ENCODE measurements at places on chromosomes 16 and 17.

DNA sequence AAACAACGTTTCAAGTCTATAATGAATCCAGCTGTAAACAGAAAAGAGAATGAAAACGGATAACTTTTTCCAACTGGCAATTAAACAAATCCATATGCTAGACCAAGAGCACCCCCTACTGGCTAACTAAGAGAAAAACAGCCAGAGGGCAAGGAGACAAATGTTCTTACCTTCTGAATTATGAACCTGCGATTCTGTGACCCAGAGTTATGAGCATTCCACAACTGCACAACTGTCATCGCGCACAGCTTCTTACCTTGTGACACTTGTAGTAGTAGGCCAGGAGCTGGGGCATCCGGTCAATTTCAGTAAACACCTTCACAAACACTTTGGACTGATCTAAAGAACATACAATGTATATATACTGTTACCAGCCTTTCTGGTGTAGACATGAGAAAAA lies 18.6 kb downstream of the COG7 start:
- no peak for DNase-seq

GRCh38 chr17:10993126-10993525 lies 155.2 kb upstream of the PIRT start:
- DNase-seq: no peak

- DNase-seq: no peak
Measured at GRCh38 chr17:4852567-4853207, 19.5 kb downstream of the MINK1 start.

DNA sequence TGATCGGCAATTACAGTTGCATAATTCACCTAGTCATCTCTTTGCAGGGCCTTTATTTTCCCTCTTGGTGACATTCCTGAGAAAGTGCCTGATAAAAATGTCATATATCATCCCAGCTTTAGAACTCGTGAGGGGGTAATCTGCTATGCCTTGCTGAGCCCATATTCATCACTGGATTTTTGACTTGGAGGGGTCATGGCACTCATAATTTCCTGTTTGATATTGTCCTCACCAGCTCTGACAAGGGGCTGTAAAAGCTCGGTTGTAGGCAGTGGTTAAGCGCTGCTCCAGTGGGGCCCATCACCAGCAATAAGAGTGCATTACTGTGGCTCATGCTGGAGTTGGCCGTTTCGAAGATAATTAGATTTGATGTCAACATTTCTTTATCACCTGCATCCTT lies 227.3 kb downstream of the IRX3 start:
- no peak for DNase-seq

DNA sequence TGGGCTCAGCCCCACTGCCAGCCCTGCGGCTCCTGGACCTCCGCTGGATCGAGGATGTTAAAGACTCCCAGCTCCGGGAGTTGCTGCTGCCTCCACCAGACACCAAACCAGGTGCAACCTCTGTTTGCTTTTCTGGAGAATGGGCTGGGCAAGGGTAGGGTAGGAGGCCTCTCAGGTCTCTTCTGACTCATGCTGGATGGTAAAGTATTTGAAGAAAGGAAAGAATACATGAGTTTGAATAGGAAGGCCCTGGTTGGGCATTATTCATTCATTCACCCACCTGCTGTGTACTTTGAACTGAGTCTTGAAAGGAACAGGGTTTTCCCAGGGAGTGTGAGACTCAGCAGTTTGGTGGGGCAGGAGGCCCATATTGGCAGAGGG lies 6.5 kb upstream of the ORAI3 start:
- DNase-seq: no peak

DNA sequence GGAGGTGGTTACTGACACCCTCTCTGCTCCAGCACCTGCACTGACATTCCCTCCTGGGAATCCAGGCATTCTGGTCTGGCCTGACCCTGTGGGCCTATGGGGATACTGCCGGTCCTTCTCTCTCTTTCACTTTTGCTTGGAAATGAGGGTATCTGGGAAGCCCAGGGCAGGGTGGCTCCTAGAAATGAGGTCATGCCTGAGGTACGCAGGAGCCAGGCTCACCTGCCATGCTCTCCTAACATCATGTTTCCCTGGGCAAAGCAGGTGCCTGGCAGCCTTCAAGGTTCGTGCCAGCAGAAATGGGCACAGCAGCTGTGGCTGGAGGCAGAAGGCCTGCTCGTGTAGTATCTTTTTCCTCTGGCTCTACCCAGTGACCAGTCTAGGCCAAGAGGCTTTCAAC lies 3.3 kb downstream of the ITGA3 start:
- no peak for DNase-seq

GRCh38 chr17:39625198-39625785 lies 1.5 kb upstream of the PPP1R1B start:
- DNase-seq: no peak

DNA sequence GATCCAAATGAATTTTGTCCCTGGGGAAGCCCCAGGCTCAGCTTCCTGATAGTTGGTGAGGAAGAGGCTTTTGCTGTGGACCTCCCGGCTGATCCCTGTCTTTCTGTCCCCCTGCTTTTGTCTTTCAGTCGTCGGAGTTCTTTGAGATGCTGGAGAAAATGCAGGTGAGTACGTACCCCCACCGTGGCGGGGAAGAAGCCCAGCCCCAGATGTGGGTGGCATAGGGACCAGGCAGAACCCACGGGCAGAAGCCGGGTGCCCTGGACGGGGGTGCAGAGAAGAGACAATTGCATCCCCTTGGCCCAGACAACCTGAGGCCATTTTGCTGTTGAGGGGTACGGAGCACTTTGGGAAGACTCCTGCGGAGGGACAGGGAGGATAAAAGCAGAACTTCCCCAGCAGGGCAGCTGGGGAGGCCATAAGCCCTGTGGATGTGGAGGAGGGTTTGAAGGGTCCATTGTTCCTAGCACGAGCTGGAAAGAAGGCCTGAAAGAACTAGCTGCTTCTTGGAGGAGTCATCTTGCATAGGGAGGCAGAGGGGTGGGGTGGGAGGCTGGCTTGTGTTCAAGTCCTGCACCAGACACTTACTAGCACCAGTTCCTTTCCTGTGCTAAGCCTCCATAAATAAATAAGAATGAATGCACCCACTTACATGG lies 105.6 kb downstream of the OR1D5 start:
- no peak for DNase-seq

- DNase-seq: no peak
Measured at GRCh38 chr16:49578435-49579024, 204.9 kb downstream of the C16orf78 start.

- no peak for DNase-seq
Measured at GRCh38 chr16:30493941-30494488, 21.5 kb downstream of the ITGAL start.

DNA sequence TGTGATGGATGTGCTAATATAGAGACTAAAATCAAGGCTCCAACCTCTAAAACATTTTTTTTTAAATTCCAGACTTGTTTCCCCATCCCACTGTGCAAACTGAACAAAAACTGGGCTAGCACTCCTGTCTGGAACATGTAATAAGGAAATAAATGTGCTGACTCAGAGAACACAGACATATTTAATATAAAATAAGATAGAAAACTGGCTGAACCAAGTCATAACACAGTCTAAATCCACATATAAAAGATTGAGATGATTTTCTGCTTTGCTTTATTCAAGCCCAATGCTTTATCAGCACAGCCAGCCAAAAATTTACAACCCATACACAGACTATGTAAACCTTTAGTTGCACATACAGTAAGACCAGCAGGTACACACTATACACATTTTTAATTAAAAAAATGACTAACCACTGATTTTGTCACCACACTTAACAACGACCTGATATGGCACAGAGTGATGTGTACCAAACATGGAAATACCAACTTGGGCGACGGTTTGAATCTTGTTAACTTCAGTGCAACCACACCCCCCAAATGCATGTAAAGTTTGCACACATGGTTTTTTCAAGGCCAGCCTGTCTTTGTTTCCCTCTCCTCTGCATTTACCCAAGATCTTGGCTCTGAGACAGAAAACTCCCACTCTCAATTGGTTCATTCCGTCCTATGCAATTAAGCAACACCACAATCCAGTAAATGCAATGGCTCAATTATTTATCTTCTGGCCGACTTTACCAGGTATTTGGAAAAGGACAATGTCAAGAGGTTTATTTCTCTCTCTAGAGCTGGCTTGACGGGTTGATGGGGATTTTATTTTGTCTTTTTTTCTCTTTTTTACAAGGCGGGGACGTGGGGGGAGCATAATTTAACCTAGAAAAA lies 1.2 kb downstream of the STAT3 start:
- DNase-seq: no peak

DNA sequence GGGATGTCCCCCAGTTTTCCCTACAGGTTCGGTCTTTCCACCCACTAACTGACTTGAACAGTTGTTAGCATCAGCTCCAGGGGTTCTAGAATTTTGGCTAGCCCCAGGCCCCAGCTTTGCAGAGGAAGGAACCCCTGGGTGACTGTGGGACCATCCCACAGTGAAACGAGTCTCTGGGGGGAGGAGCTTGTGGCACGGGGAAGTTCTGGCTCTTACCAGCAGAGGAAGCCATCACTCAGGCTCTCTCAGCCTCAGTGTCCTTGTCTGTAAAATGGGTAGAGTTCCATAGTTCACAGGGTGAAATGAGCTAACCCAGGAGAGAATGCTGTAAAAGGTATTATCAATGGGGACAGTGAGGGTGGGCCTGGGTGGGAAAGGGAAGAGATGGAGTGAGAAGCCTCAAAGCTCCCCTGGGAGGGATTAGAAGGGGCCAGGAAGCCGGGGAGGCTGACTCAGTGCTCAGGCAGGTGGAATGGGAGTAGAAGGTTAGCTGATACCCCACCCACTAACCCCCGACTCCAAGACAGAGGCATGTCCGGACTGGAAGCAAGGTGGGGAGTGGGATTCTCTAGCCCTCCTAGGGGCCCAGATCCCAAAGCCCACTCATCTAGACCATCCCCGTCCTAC lies 30.9 kb upstream of the CDC42EP4 start:
- DNase-seq: no peak

- peak; percentile 75 for DNase-seq
Measured at GRCh38 chr17:3924512-3925350, 8.5 kb upstream of the P2RX1 start.

DNA sequence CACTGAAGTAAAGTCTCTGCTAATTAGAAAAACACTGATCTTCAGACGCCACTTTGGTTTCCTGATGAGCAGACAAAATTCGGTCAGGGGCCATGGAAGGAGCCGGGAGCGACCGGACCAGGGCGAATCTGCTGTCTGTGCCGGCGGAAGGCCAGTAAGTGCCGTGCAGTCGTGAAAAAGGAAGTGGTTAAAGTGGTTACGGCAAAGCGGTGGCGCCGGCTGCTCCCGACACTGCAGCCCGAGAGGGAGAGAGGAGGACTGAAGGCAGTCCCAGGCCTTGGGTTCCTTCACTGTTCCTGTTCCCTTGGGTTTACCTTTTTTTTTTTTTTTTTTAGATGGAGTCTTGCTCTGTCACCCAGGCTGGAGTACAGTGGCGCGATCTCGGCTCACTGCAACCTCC lies 17.3 kb upstream of the HEXD start:
- no peak for DNase-seq

DNA sequence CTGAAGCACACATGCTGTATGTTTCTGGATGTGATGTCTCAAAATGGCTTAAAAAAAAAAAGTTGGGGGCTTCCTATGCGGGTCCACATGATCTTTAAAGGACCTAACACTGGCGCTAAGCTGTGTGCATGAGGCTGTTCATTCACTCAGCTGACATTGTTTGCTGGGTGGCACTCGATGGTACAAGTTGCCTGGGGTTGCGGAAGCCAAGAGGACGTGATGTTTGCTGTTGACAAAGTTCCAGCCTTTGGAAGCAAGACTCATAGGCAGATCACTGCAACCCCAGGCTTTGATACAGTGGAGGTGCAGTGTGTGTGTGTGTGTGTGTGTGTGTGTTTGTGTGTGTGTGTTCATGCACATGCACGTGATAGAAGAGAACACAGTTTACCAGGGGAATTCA lies 29.5 kb upstream of the DNAI2 start:
- no peak for DNase-seq

- DNase-seq: peak; percentile 23
Measured at GRCh38 chr16:87321336-87322107, 4.3 kb upstream of the C16orf95 start.

GRCh38 chr17:45096141-45096540 lies 35.0 kb downstream of the NMT1 start:
- DNase-seq: no peak

DNA sequence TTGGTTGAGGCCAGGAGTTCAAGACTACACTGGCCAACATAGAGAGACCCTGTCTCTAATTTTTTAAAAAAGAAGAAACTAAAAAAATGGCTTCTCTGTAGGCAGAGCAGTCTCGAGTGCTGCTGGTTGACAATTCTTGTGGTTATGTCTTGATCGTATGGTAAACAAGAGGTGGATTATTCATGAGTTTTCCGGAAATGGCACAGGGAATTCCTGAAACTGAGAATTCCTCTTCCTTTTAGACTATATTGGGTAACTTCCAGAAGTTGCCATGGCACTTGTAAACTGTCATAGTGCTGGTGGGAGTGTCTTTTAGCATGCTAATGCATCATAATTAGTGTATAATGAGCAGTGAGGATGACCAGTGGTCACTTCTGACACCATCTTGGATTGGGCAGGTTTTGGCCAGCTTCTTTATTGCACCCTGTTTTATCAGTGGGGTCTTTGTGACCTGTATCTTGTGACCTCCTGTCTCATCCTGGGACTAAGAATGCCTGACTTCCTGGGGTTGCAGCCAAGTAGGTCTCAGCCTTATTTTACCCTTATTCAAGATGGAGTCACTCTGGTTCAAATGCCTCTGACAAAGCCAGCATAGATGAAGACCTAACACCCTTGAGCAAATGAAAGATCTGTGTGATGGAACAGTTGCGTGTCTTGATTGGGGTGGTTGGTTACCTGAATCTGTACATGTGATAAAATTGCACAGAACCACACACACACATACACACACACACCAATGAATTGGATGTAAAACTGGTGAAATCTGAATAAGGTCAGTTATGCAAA lies 30.2 kb downstream of the BMERB1 start:
- no peak for DNase-seq

- no peak for DNase-seq
Measured at GRCh38 chr16:55277536-55277935, 46.5 kb upstream of the IRX6 start.

GRCh38 chr17:82528484-82529265 lies 9.1 kb downstream of the FOXK2 start:
- DNase-seq: no peak

DNA sequence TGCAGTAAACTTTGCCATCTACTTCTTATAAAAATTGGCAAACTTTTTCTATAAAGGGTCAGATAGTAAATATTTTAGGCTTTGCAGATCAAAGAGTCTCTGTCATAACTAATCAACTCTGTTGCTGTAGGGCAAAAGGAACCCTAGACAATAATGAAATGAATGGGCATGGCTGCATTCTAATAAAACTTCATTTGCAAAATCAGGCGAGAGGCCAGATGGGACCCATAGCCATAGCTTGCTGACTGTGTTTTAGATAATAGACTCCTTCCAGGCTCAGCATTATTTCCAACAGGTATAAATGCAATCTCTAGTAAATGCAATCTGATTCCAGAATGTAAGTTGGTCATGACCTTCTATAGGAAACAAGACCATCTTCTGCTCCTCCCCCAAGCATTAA lies 490.7 kb downstream of the TOX3 start:
- no peak for DNase-seq
